ENCODE measurements at places on chromosomes 12 and 14.

DNA sequence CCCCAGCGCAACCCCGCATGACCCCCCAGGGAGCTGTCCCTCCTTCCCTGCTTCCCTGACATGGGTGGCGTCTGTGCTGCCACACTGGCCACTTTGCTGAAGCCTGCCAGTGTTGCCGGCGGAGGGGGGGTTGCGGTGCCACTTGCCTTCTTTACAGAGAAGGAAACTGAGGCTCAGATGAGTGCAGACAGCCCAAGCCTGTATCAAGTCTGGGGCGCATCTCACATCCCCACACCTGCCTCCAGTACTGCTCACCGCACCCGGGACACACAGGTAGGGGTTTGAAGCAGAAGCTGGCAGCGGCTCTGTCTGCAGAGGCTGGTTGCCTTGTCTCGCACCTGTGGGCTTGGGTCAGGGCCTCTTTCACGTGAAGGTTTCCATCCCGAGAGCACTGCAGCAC is 104.7 kb upstream of the RTL1 start:
- no peak overlapping the region for H3K4me3 ChIP-seq
- no peaks in the 10 kb centered on the region for H3K4me1 ChIP-seq
- H3K27me3 ChIP-seq: no peaks in the 10 kb centered on the region
- peaks cover 4% of the 10 kb centered on the region for H3K36me3 ChIP-seq
- H3K27ac ChIP-seq: no peak overlapping the region

DNA sequence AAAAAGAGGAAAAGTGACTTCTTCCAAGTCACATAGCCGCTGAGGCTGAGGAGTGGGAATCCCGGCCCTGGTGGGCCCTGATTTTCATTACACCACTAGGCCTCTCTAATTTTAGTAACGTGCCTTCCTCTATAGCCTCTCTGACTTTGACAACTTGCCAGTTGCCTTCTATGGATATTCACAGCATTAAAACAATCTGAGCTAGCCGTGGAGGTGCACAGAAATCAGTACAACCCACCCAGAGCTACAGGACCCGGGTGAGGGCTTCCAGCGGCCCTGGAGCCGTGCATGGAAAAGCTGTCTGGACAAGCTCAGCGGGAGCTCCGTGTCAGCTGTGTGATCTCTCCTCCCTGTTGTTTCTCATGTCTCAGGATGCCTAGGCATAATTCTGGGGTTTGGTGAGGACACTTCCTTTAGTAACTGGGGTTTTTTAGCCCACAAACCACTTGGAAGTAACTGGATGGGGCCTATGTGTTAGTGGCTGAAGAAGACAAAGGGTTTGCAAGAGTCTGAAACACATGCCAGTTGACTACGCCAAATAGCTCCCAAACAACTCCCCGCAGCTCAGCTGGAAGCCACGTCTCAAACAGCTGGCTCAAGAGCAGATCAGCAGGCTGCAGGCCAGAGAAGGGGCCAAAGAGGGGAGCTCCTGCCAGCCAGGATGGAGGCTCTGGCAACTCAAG is 53.0 kb downstream of the SSH1 start:
- H3K27ac ChIP-seq: peak overlapping the region; percentile 96
- no peak overlapping the region for H3K4me3 ChIP-seq
- peak; percentile 93 for DNase-seq
- H3K36me3 ChIP-seq: peaks cover 32% of the 10 kb centered on the region
- H3K4me1 ChIP-seq: peaks cover 43% of the 10 kb centered on the region
- no peaks in the 10 kb centered on the region for H3K27me3 ChIP-seq

- H3K4me1 ChIP-seq: no peaks in the 10 kb centered on the region
- H3K36me3 ChIP-seq: no peaks in the 10 kb centered on the region
- H3K4me3 ChIP-seq: no peak overlapping the region
- peak; percentile 39 for DNase-seq
Observed at GRCh38 chr14:30252151-30252550, 306.8 kb upstream of the G2E3 start.

GRCh38 chr12:104263580-104264358 is 39.8 kb upstream of the EID3 start:
- H3K4me3 ChIP-seq: no peak overlapping the region
- H3K36me3 ChIP-seq: no peaks in the 10 kb centered on the region
- H3K4me1 ChIP-seq: peaks cover 2% of the 10 kb centered on the region
- DNase-seq: peak; percentile 36
- H3K27ac ChIP-seq: peak overlapping the region; percentile 23

DNA sequence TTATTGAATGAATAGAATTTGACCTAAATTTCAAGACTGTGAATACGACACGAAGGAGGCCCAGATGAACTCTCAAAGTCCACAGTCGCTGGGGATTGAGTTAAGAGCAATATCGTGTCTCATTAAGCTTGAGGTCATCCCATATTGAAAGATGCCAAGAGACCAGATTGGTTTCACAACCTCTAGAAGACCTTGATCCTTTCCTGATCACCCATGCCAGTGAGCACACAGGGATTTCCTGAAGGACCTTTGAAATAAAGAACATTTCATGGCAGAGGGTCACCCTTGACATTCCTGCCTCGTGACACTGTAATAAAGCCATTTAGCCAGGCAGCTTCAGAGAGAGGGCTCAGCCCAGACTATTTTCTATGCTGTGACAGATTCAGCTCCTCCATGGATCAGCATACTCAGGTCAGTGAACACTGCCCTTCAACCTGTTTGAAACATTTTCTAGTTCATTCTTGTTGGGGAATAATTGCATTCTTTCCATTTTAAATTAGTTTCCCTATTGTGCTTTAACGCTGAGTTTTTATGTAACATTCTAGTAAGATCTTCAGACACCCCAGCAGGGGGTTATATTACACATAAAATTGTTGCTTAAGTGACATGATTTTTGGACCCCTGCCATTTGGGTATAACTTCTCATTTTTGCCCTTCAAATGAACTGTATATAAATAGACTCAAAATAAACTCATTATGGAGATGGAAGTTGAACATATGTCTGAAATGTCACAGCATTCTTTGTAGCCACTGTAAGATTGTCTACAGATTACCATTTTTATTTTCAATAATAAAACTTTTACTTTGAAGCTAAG is 213.2 kb downstream of the C12orf50 start:
- H3K27ac ChIP-seq: no peak overlapping the region
- no peak overlapping the region for H3K4me3 ChIP-seq
- H3K36me3 ChIP-seq: no peaks in the 10 kb centered on the region
- no peaks in the 10 kb centered on the region for H3K27me3 ChIP-seq

DNA sequence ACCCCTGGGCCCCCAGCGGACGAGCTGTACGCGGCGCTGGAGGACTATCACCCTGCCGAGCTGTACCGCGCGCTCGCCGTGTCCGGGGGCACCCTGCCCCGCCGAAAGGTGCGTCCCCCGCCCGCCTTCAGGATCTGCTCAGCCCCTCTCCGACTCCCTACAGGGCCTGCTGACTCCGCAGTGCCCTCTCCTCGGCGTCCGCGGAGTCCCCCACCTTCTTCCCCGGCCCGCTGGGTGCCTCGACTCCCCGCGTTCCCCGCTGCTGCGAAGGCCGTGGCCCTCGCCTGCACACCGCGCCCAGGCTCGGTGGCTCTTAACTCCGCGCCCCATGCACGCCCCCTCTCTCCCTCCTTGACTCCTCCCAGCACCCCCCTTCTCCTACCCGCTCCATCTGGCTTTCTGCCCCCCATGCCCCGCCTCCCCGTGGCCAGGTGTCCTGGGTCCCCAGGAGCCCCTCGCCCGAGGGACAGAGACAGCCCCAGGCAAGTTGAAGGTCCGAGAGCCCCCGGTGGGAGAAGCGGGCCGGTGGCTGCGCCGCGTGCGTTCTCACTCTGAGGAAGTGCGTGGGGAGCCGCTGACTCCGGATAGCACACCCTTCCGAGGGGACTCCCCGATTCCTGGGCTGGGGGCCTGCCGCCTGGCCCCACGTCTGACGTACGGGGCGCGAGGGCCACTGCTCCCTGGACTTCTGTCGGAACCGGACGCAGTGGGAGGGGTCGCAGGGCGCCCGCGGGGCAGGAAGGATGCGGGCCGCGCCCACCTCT is 594 bp downstream of the TAMALIN start:
- H3K27me3 ChIP-seq: peaks cover 16% of the 10 kb centered on the region
- no peaks in the 10 kb centered on the region for H3K36me3 ChIP-seq
- peak overlapping the region; percentile 62 for H3K4me3 ChIP-seq

DNA sequence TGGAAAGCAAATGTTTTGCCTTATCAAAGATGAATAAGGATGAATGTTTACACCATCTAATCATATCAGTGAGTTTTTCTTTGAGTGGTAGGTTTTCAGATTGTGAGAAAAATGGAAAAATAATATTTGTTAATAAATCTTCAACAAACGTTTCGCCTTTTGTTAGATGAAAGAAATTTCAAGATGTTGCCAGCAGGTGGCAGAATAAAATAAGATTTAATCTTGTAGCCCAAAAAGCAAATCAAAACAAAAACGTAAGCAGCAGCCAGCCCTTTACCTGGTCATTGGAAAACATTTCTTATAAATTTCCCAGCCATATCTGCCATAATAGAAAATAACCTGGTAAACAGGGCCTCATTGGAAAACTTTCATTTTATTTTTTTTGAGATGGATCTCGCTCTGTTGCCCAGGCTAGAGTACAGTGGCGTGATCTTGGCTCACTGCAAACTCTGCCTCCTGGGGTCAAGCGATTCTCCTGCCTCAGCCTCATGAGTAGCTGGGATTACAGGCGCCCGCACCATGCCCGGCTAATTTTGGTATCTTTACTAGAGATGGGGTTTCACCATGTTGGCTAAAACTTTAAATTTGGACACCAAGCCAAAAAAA is 15.4 kb upstream of the TMEM120B start:
- peak; percentile 31 for DNase-seq
- no peaks in the 10 kb centered on the region for H3K36me3 ChIP-seq
- no peak overlapping the region for H3K27ac ChIP-seq
- no peak overlapping the region for H3K4me3 ChIP-seq
- H3K27me3 ChIP-seq: no peaks in the 10 kb centered on the region

DNA sequence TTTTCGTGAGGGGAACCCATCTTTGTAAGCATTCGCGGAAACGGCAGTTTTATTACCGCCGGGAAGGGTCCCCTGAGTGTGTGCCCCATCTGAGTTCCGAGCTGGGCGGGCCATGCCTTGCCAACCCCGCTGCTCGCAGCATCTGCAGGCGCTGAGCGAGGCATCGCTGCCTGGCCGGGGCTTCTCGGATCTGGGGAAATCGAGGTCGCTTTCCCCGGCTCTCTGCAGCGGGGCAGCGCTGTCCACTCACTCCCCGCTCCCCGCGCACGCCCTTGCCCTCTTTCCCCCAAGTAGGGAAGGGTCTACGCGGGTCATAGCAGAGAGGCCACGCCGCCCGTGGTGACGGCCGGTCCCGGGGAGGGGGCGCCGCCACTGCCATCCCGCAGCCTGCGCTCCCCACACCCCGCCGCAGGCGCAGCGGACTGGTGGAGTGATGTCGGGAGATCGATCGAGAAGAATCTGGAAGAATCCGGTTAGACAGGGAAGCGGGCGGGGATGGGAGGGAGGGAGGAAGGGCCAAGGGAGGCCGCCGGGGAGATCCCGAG is 507 bp upstream of the FKBP4 start:
- no peak overlapping the region for H3K27ac ChIP-seq
- no peaks in the 10 kb centered on the region for H3K27me3 ChIP-seq
- peaks cover 13% of the 10 kb centered on the region for H3K36me3 ChIP-seq
- peak overlapping the region; percentile 86 for H3K4me3 ChIP-seq
- peak; percentile 48 for DNase-seq

All from fibroblast of lung (primary cell).